ENCODE measurements at places on chromosomes 6 and 20. TPM values are rescaled to one million over a fixed set of nuclear protein-coding genes. Genes with fewer than 3 reads are reported as not detected.

- no peak for DNase-seq
Observed at GRCh38 chr6:389622-390021, 1.9 kb upstream of the IRF4 start.

DNA sequence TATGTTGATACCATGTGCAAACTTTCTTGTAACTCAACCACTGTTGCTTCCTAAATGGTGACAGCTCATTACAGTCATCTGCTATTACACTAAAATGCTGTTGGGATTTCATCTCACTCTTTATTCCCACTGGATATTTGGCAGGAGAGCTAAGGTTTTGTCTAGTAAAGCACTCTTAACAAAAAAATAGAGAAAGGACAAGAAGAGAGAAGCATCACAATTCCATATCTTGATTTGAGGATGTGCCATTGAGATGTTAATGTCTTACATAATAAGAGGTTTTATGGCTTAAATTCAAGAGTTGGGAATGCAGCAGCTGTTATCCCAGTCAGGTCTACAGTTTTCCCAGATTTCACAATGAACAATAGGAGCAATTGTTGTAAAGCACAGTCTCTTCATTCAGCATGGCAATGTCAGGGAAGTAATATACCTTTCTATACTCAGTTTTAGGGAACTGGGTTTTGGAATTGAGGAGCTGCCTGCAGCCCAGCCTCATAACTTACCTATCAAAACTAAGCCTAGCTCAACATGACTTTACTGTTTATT lies 134.9 kb downstream of the ISM1 start:
- no peak for DNase-seq

- DNase-seq: no peak
Observed at GRCh38 chr6:130426066-130426721, 60.4 kb downstream of the TMEM200A start.

Gene EGFL8
- 3.4 TPM for total RNA-seq

Gene LCA5
- total RNA-seq: 0.17 TPM

Gene PCK1
- not detected for total RNA-seq

GRCh38 chr6:72640615-72640930 lies 18.7 kb downstream of the KCNQ5 start:
- DNase-seq: no peak

DNA sequence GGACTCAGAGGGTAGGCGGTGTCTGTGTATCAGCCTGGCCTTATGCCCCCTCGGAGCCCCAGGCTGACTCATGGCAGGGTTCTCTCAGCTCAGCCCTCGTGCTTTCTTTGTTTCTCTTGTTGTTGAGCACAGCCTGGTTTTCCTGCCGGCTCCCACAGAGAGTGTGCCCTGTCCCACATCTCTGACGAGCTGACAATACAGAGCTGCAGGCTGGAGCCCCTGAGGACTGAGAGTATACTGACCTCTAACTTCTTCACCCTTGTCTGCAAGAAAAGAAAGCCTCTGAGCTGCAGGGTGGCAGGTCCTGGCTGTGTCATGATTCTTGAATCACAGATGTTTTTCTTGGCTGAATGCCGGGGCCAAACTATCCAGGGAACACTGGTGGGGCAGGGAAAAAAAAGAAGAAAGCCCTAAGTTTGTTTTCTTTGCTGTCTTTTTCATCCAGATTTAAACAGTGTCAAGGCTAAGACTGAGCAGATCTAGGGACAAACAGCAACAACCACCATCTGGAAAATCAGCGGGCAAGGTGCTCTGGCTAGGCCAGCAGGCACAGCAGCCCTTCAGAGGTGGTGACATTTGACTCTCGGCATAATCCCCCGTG lies 63.3 kb upstream of the ZNF133 start:
- no peak for DNase-seq

- no peak for DNase-seq
Observed at GRCh38 chr6:90870561-90870960, 283.7 kb upstream of the MAP3K7 start.

Gene FOXQ1
- total RNA-seq: not detected

DNA sequence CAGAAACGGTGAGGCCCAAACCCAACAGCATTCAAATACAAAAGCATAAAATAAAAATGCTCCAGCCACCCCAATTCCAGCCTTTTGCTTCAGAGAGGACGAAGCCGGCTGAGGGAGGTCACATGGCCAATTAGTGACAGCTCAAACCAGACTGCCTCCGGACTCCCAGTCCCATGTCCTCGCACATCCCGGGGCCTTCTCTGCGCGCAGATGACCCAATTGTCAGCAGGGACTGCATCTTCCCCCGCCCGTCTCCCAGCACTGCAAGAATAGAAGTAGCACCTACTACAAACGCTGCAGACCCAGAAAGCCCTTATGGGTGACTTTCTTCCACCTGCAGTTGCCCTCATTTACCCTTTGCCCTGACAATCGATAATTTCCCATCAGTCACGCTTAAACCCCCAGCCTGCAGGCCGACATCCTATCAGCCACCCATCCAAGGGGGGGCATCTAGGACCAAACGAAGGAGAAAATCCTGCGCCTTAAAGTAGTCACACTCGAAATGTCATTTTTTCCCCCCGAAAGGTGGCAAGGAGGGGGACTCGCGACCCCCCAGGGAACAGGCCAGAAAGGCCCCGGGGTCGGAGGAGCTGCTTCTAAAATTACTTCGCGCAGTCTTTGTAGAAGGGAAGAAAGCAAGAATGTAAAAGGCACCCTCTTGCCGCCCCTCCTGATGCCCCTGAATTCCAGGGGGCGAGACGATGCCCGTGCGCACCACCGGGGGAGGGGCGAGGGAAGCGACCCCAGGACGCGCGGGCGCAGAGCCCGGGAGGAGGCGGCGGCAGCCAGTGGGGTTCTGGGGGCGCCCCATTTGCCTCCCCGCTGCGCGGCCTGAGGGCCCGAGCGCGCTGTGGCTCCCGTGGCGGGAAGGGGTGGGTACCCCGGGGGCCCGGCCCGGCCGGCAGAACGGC lies 792 bp downstream of the SLC23A2 start:
- DNase-seq: peak; percentile 42

DNA sequence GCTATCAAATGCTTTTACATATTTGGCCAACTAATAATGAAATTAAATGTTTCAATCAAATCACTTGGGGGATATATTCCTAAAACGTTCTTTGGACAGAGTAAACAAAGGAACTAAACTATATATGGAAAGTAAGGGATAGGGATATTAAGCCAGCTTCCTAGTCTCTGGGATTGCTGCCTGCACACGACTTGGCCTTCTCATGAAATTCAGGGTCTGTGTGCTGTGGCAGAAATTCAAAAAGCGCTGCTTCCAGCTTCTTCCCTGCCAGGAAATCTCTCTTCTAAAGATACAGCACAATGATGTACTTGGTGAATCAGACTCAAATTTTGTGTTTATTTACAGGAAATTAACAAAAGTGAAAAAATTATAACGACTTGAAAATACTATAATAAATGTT lies 206.3 kb upstream of the RAB32 start:
- DNase-seq: no peak

Gene BHLHE23
- not detected for total RNA-seq

GRCh38 chr20:38317422-38317821 lies 13.5 kb downstream of the BPI start:
- no peak for DNase-seq

Gene ZDHHC14
- total RNA-seq: 20.5 TPM

Gene HLA-DMB
- 341 TPM for total RNA-seq

DNA sequence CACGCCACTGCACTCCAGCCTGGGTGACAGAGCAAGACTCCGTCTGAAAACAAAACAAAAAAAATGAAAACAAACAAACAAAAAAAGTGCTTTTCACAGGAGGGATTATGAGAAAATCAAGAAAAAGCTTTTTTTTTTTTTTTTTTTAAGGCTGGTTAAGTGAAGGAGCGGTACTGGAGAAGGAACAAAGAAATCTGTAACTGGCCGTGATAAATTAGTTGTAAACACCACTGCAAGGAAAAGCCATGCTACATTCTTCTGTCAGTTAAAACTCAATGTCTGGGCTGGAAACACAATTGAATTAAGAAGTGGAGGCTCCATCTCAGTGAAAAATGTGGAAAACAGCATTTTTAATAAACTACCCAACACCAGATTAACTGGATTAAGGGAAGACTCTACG lies 6.3 kb upstream of the GMPR start:
- no peak for DNase-seq

DNA sequence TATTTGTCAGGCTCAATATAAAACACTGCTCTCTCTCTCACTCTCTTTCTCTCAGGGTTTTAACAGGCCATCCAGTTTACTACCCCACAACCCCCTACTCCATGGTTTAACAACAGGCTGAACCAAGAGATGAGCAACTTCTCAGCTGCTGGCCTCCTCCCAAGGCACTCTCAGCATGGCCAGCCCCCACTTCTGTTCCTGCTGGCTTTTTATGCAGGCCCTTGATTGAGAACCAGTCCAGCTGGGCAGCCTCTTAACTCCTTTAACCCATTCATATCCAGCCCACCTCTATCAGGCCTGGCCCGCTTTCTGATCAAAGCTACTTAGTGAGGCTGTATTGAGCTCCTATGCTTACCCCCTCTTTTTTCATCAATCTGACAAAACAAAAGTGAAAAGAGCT lies 346.8 kb upstream of the POU3F2 start:
- no peak for DNase-seq

GRCh38 chr6:91196729-91197128 lies 609.9 kb upstream of the MAP3K7 start:
- DNase-seq: no peak

DNA sequence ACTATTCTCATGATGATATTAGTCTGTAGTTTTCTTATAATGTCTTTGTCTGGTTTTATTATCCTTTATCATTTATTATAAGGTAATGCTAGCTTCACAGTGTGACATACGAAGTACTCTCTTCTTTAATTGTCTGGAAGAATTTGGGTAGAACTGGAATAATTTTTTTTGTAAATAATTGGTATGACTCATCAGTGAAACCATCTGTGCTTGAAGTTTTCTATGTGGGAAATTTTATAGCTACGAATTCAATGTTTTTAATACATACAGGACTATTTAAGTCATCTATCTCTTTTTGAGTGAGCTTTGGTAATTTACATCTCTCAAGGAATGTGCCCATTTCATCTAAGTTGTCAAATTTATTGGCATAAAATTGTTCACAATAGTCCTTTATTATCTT lies 86.3 kb downstream of the SOD2 start:
- no peak for DNase-seq

Gene NKX2-2
- not detected for total RNA-seq

Gene COL11A2
- total RNA-seq: 0.32 TPM

DNA sequence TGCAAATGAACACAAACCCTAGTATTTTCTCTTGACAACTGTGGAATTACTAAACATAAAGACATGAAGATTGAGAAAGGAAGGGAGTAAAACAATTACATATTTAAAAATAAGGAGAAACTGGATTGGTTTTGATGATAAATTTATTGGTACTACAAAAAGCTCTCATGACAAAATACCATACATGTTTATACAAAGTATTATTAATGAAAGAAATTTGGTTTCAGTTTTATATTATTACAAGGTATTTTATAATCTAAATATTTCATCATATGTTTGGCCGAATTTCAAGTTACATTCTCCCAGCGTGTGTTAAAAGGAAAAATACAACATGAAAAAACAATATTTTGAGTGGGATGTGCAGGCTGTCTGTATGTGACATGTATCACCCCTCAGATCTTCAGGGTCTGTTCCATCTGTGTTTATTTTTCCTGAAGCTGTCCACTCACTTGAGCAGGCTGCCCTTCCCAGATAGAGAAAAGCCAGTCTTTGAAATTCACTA lies 568.4 kb downstream of the NKAIN2 start:
- no peak for DNase-seq

DNA sequence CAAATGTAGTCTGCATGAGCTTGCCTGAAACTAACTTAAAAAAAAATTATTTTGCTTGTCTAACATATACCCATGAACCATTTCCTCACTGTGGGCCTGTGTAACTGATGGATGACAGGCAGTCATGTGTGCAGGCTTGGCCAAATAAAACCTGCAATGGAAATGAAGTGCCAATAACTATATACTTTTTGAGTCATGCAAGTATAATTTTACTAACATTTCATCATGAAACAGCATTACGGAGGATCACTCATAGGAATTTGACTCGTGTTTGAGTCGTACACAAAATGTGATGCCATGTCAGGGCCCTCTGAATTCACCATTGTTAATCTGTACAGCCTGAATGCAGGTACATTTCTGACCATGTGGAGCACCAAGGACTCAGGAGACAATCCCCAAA lies 46.6 kb downstream of the HDDC2 start:
- no peak for DNase-seq

- no peak for DNase-seq
Observed at GRCh38 chr6:128168244-128168643, 267.4 kb upstream of the THEMIS start.

Gene MLIP
- not detected for total RNA-seq

GRCh38 chr6:41100871-41101287 lies 28.1 kb downstream of the NFYA start:
- no peak for DNase-seq

DNA sequence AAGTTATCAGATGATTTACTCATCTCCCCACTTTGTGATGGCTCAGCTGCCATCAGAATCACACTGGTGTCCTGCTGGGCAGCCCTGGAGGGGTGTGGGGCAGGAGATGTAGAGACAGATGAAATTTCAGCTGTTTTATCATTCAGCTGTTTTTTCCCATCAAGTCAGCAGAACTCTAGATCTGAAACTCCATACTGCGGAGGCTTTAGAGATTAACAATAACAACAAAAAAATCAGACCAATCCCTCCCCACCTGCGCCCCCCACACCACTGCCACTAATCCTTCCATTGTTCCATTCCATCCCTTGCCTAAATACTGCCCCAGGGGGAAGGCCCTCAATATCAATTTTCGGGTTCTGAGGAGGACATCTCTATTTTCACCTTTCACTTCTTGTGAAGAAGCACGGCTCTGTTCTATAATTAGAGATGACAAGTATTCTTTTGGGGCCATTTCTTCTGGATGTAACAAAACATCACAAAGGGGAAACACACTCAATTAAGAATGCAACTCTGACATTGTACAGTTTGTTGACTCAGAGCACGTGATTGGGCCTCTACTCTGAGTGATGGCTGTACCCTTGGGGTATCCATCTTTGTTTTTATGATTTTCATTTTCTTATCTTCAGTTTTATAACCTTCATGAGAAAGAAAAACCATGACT lies 396.3 kb downstream of the ZFAND3 start:
- DNase-seq: no peak

Gene MAS1
- total RNA-seq: not detected

GRCh38 chr20:58714923-58715351 lies 22.3 kb downstream of the NPEPL1 start:
- DNase-seq: peak; percentile 13

Gene EYA4
- 0.40 TPM for total RNA-seq

Gene SLC22A1
- 2.8 TPM for total RNA-seq
